ENCODE measurements at places on chromosomes 5 and 9.

DNA sequence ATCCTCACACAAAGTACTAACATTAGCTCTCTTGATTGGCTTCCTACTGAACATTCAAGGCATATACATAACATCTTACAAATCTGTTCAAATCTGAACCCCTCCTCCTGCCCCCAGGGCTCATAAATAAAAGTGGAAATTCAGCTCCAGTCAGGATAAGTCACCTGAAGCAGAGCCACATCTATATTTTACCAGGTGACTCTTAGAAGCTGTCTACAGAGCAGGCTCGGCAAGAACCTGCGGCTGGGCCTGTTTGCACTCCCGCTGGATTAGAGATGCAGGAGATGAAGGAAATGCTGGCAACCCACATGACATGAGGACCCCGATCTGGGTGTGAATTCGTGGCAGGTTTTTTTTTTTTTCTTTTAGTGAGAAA is 3.0 kb upstream of the CPLX2 start:
- DNase-seq = no peak

- DNase-seq = peak; percentile 28
Observed at GRCh38 chr9:22079873-22080341, 70.8 kb upstream of the CDKN2B start.

GRCh38 chr5:124419531-124419930 is 326.9 kb downstream of the ZNF608 start:
- no peak for DNase-seq

- no peak for DNase-seq
Observed at GRCh38 chr9:131273856-131274673, 2.2 kb downstream of the FAM78A start.

DNA sequence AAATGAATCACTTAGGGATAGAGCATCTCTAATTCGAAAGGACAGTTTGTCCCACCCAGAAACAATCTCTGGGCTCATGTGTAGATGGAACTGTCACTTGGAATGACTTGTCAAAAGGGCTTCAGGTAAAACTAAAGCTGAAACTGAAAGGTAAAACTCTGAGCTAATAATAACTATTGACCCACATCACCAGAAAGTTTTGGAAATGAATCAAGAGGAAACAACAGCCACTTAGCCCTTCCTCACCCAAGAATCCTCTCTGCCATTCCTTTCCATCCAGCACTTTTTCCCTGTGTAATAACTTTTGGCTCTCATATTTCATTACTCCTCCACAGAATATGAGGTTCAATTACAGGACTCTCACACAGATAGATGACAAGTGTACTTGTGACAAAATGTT is 14.0 kb upstream of the GLRX start:
- no peak for DNase-seq

DNA sequence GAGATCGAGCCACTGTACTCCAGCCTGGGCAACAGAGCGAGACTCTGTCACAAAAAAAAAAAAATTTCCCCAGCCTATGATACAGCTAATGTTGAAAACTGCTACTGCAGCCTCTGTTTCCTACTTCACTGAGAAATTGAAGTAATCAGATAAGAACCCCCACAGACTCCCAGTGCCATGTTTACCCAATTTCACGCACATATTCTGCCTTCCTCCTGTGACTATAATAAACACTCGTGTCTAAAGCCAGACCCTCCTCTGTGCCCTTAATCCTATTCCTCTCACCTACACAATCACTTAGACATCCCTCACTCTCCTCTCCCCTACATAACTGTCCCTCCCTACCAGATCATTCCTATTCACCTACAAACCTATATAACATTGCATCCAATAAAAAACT is 6.4 kb downstream of the ARAP3 start:
- DNase-seq = no peak

DNA sequence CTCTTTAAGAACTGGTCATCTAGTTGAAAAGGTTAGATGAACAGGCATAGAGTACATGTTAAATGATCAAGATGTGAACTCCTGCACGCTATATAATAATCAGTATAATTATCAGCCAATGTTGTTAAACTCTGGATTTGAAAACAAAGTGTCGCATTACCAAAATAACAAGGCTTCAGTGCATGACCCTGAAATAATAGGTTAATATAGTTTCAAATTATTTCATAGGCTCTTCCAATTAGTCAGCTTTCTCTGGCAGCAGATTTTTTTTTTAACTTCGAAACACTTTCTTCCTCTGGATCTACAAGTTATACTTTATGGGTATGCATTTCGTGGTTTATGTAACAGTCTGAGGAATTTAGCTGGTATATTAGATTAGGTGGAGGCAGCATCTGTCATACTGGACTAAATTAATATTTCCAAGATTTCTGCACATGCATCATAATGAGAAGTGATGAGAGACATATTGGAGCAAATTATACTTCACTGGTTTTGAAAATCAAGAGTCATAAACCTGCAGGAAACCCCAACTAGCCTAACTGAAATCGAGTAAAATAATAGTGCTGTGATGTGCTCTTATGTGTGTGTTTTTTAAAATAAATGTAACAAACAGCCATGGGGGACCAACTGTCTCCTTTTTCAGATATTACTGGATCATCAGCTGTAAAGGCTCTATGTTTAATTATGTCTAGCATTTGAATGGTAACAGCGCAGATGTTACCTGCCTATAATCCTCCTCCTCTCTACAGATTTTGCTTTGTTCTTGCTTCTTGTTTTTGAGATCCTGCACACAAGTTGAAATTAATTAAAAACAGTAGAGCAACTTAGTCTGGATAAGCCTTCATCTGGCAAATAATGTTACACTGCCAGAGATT is 85.9 kb upstream of the CKMT2 start:
- DNase-seq = no peak

DNA sequence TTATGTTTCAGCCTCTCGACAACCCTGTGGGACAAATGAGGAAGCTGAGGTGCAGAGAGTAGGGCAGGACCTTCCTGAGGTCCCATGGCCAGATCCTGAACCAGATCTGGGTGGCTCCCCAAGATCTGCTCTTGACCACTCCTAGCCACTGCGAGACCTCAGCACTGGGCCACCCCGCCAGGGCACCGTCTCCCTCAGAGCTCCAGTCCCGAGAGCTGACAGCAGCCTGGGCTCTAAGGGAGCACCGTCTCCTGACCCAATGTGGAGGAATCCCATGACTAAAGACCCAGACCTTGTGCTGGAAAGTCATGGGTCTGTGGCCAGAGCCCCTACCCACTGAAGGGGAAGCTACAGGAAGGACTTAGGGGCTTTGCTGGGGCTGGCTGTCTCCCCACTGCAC is 4.5 kb upstream of the LMX1B start:
- no peak for DNase-seq

DNA sequence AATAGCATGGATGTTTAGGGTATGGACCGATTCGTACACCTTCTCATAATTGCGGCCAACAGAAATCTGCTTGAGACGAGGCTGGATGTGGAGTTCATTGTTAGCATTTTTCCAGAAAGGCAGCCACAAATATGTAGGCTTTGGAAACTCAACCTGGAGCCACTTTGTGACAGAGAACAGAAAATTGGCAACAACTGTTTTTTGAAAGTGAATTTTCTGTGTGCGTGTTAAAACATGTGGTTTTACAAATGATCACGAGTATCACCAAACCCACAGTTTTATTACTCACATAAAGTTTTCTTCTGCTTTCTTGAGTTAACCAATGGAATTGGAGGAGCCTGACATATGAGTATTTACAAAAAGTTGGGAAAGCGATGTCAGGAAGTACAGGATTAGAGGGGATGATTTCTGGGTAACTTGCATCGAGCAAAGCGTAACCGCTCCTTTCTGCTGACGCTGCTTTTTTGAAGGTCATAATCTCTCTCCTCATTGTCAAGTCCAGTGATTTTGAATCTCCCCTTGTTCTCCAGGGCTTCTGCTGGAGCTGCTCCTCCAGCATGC is 138.5 kb upstream of the TAF11L2 start:
- DNase-seq = no peak

All from midbrain (tissue), 1 donor.